Mucosa of gallbladder (tissue), 1 donor: ENCODE measurements at places on chromosomes 7 and 10. TPM values are rescaled to one million over a fixed set of nuclear protein-coding genes. Genes with fewer than 3 reads are reported as not detected.

DNA sequence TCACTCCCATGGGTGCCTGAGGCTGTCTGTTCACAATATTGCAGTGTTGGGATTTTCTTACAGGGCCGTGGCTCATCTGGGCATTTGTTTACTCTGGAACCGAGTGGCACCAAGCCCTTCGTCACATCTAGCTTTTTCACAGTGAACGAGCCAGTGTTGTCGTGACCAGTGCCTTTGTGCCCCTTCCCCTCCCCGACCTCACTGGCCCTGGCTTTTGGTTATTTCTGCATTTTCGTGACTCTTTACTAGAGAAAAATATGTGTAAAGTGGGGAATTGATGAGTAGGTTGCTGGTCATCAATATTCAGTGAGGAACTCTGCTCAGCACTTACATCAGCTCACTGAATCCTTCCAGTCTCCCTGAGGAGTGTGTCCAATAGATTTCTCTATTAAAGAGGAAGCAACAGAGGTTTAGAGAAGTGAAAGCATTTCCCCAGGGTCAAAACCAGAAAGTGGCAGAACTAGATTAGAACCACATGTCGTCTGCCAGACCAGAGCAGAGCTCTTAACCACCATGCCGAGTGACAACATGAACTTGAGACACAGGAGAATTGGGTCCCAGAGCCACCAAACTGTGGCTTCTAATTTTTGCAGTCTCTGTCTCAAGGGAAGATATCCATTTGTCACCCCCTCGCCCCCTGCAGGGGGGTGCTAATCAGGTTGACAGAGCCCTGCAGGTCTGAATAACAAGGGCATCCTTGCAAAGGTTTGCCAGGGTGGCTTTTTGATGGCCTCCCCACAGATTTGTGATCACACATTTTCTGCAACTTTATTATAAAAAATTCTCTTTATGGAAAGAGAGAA is 125.3 kb downstream of the CHN2 start:
- no peak for DNase-seq

GRCh38 chr10:7667262-7668141 is 736 bp upstream of the ITIH5 start:
- DNase-seq, result no peak

DNA sequence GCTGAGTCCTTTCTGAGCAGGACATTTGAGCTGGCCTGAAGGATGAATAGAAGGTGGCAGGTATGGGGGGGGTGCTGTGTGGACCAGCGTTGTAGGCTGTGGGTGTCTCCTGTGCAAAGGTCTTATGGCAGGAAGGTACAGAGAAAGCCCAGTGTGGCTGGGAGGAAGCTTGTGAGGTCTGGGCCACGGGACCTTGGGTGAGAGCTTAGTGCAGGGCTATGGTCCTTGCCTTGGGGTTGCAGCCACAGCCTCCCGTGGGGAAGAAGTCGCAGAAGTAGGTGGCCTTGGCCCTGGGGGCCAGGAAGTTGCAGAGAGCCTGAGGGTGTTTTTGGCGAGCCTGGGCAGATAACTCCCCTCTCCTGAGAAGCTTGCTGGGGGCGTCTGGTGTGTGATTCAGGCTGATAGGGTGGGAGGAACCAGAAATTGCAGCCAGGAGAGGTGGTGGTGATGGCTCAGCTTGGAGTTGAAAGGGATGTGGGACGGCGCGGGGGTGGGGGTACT is 172.0 kb upstream of the TNRC18 start:
- DNase-seq, result no peak

DNA sequence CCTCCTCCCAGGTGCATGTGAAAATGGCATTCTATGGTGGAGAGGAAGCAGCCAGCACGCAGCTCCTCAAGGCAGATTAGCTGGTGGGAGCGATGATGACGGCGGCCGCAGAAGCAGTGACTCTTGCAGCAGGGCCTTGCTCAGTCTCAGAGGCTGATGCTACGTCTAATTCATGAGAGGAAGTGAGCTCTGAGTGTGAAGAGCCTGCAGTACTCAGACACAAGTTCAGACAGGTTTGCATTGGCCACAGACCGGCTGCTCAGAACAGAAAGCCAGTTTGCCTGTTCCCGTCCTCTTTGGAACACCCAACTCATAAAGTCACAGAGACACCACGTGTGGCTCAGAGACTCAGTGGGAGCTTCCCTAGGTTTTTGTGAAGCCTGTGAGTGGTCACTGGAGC is 136.5 kb downstream of the ADARB2 start:
- no peak for DNase-seq

- no peak for DNase-seq
Observed at GRCh38 chr7:81416659-81417058, 353.2 kb downstream of the HGF start.

DNA sequence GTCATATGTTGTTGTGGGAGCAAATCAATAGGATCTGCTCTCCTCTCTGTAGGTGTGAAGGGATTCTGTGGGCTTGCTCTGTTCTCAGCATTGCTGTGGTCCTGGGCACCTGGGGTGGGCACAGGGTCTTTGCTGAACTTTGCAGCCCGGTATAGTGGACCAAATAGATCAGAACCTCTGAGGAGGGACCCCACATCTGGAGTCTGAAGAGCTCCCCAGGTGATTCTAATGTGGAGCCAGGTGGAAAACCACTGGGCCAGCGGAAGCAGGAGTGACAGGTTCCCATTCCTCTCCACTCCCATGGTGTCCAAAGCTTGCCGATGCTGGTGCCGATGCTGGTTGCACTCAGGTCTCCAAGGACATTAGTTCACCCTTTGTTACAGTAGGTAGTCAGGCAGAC is 257.2 kb downstream of the GLRX3 start:
- DNase-seq, result no peak

DNA sequence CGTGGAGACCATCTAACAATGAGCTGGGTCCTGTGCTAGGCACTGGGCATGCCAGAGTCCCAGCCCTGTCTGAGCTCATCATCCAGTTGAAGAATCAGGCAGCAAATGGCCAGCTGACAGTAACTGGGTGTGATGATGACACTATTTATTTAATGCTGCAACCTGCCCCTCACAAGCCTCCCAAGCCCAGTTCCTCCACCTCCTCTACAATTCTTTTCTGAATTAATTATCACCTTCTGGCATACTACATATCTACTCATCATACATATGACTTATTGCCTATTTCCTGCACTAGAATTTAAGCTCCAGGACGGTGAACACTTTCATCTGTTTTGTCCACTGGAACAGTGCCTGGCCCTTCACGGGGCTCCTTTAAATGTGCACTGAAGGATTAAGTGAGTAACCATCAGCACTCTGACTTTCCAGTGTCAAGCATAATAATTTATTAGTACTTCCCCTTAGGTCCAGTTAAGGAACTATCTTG is 96.7 kb upstream of the LAMB4 start:
- no peak for DNase-seq

DNA sequence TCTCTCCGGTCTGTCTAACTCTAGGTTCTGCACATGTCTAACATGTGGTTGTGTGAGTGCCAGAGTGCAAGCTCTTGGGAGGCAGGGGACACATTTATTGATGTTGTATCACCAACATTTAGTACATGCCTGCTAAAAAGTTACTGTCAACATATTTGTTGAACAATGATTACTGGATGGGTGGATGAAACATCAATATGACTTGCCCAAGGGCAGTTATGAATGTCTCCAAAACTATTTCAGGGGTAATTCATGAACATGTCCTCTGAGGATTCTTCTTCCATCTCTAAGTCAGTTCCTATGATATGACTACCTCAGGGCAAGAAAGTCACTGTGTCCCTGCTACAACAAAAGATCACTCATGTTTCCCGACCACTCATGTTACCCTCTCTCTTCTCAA is 91.3 kb upstream of the STEAP1B start:
- DNase-seq, result no peak

- no peak for DNase-seq
Observed at GRCh38 chr7:42193471-42194129, 43.4 kb downstream of the GLI3 start.

Gene MEOX2
- 2.4 TPM for total RNA-seq

Gene SCIN
- 10.6 TPM for total RNA-seq

Gene NPC1L1
- 61.3 TPM for total RNA-seq

Gene CYP26C1
- total RNA-seq, result 0.06 TPM

Gene VAX1
- not detected for total RNA-seq

Gene GNGT1
- total RNA-seq, result not detected
